ENCODE measurements at places on chromosomes 1 and 21.

- DNase-seq: no peak
These were observed 2.4 kb downstream of the ITLN1 start for GRCh38 chr1:160882582-160882981.

DNA sequence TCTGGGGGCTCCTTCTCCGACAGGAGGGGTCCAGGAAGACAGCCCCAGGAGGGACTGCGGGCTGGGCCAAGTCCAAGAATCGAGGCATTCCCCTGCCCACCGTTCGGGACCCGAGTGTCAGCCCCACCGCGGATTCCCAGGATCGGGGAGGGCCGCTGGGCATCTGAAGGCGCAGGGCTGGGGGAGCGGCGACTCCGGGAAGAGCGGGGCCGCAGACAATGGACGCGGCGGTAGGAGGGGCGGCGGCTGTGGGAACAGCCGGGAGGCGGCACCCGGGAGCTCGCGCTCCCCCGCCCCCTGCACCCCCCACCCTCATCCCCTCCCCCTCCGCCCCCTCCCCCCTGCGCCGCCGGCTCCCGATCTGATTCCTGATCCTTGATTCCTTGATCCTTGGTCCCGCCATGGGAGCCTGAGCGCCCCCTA lies at the start of gene VANGL2:
TSS of gene VANGL2 (plus strand) at position 342 of the 423 bp plus-strand sequence. CDS start 15,274 bp downstream, outside the sequence.
- DNase-seq: peak; percentile 50

- no peak for DNase-seq
These were observed 124.4 kb upstream of the CACYBP start for GRCh38 chr1:174875306-174875705.

- no peak for DNase-seq
These were observed 28.3 kb downstream of the CAPZB start for GRCh38 chr1:19456968-19457441.

GRCh38 chr1:62720946-62721554 lies 32.9 kb upstream of the DOCK7 start:
- DNase-seq: no peak

DNA sequence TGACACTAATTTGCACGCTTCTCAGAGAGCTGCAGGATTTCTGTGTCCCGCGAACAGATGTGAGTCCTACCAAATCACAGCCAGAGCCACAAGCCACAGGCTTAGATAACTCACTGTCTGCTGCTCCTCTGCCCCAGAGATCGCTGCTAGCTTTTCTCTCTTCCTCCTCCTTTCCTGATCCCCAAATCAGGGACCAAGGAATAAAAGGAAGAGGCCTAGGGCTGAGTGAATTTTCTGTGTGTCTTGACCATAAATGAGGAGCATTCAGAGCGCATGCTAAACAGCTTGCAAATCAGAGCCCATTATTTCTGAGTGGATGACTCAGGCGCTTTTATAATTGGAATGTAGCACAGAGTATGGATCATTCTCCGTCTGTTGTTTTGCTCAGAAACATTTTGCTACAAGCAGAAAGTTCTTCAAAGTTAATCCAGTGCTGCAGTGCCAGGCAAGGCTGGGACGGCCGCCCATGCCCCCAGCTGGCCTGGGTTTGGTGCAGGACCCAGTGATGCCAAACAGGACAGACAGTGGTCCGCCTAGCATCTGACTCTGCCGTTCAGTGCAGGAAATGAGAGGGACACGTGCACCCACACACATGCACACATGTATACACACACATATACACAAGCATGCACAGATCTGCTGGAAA lies 38.2 kb downstream of the KCNAB2 start:
- no peak for DNase-seq

- no peak for DNase-seq
These were observed 98.4 kb upstream of the GADD45A start for GRCh38 chr1:67586596-67586995.

- no peak for DNase-seq
These were observed 52.7 kb downstream of the AGBL4 start for GRCh38 chr1:49971088-49971487.

DNA sequence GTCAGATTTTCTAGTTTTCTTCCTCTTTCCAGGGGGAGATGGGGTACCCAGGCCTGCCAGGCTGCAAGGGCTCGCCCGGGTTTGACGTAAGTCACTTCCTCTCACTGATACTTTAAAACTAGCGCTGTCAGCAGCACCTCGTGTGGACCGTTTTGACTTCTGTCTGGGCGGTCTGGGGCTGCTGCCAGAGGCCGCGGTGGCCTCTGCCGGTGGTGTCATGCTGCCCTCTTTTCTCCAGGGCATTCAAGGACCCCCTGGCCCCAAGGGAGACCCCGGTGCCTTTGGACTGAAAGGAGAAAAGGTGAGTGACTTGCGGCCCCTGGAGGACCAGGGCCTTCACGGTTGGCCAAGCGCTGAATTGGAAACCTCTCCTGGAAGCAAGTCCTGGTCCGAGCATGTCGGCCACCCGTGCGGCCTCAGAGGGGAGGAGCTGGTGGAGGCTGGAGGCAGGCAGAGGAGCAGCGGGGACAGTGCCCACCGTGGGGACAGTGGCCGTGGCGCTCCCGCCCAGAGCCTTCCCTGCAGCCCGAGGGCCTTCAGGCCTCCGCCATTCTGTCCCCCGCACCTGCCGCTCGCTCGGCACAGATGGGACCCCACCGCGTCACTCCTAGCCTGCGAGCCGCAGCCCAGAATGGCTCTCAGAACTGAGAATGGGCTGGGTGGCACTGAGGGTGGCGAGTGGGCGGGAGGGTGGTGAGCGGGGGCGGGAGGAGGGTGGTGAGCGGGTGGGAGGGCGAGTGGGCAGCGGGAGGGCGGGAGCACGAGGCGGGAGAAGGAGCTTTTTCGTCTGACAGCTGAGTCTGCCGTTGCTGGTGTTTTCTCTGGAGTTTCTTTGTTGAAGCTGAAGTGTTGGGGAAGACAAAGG lies 9.4 kb downstream of the COL6A1 start:
- no peak for DNase-seq

DNA sequence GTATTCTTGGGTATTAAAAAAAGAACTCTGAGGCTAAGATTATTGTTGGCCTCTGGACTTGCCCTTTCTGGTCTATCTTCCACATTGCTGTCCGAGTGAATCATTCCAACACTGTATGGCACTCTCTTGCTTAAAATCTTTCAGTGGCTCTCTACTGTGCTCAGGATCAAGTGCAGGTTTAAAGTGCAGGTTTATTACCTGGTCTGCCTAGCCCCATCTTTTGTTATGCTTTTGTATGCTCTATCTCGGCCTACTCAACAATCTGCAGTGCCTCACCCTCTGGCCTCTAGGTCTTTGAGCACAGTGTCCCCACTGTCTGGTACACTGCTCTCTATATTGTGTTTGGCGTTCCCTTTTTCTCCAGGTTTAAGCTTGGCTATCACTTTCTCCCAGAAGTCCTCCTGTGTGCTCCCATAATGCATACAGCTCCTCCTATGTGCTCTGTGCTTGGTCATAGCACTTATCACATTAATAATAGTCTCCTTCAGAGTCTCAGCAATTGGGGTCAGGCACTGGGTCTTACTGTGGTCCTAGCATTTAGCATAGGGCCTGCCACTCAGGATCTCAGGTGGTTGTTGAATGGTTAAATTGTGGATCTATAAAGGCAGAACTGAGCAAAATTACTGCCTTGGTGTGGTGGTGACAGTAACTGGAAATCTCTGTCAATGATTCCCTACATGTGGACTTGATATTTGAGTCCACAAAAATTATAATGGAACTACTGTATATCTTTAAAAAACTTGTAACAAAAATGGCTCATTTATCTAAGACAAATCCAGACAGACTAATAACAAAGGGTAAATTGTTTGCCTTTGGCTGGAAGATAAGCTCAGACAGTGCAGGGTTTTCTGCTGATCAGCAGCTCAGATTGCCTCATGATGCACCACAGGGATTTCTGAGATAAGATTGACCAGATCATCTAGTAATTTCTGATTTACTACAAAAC lies 10.6 kb upstream of the LDLRAD1 start:
- DNase-seq: no peak

- no peak for DNase-seq
These were observed 33.5 kb upstream of the RNF19B start for GRCh38 chr1:32998064-32998463.

GRCh38 chr1:88612292-88612691 lies 71.8 kb upstream of the PKN2 start:
- DNase-seq: no peak

- DNase-seq: no peak
These were observed 36.0 kb downstream of the AGL start for GRCh38 chr1:99886179-99886578.

DNA sequence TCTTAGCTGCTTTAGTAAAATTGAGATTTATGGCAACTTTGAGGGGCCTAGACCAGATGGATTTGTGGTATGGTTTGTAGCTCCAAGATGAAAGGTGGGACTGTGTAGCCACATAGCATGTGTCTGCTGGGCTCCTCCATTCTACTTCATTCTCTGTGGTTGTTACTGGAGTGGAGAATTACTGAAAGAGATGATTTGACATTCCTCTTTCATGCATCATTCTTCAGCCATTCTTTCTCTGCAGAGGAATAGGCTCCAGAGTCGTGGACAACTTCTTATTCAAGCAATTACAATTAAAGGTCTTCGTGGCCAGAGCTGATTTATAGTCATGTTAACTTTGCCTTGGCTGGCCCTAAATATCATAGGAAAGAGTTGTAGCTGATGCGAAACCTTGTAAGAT lies 328.9 kb downstream of the PAPPA2 start:
- no peak for DNase-seq

GRCh38 chr21:37683396-37684114 lies 232.7 kb downstream of the KCNJ6 start:
- DNase-seq: no peak

DNA sequence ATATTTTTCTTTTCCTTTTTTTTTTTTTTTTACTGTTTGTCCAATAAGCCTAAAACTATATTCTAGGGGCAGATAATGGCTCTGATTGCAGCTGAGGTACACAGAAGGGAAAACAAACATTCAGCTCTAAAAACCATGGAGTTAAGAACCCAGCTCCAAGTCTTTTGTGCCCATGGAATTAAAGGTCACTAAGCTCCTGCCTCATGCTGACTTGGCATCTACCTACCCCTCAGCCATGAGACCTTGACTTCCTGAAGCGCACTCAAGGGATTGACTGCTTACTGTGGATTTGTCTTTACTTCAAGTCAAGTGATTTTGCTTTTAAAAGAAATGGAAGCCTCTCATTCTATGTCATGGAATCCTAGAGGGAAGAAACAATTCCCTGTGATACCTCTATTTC lies 192.3 kb downstream of the AMY1C start:
- no peak for DNase-seq

- no peak for DNase-seq
These were observed 8.7 kb downstream of the KIF21B start for GRCh38 chr1:201014816-201015200.

DNA sequence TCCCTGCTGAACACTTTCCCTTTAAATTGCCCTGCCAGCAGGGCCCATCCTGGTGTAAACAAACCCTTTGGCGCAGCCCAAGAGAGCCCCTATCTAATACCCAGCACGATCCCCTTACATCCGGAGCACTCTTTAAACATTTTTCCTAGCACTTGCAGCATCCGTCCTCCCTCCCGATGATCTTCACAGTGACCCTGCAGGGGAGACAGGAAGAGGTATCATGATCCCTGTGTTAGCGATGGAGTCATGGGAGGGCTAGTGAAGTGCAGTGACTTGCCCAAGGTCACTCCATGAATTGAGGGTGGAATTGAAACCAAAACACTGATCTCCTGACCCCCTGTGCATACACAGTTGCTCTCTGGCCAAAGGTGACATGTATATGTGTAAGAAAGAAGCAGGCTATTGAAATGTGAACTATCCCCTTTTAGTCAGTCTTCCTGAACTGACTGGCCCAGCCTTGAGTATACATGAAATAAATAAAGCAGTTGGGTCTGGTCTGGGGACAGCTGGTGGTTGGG lies 9.8 kb upstream of the KCNQ4 start:
- no peak for DNase-seq

DNA sequence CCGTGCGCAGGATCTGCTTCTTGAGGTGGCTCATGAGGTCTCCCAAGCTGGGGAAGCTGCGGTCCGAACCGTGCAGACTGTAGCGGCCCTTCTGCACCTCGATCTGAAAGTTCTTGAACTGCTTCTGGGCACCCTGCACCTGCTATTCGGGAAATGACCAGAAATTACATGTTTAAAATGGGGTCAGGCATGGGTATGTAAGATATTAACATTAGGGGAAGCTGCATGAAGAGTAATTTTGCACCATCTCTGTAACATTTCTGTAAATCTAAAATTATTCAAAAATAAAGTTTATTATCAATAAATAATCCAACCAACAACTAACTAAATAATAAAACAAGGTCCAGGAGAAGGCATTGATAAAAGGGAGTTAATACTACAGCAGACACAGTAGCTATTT lies 110.7 kb downstream of the RAVER2 start:
- DNase-seq: no peak

GRCh38 chr1:212481438-212481767 lies 48.7 kb downstream of the NENF start:
- DNase-seq: no peak

All from memory B cell (primary cell).